Epithelial cell of umbilical artery (primary cell): ENCODE measurements at places on chromosomes 6 and 20. TPM values are rescaled to one million over a fixed set of nuclear protein-coding genes. Genes with fewer than 3 reads are reported as not detected.

Gene SLC44A4
- total RNA-seq, result 0.15 and 0.32 TPM in 2 replicates

Gene VWA7
- not detected in 2 replicates for total RNA-seq

Gene HMGA1
- total RNA-seq, result 229 and 287 TPM in 2 replicates

Gene IER3
- total RNA-seq, result 160 and 166 TPM in 2 replicates

Gene ADTRP
- total RNA-seq, result 5.3 and 9.1 TPM in 2 replicates

Gene MCCD1
- not detected in 2 replicates for total RNA-seq

Gene PPP1R3G
- under 0.01 and 0.32 TPM in 2 replicates for total RNA-seq

Gene GATA5
- total RNA-seq, result not detected in 2 replicates

Gene MAK
- not detected in 2 replicates for total RNA-seq

Gene ABHD12
- 23.4 and 24.0 TPM in 2 replicates for total RNA-seq

Gene KIAA1586
- total RNA-seq, result 12.7 and 25.2 TPM in 2 replicates

Gene ENTPD6
- total RNA-seq, result 45.5 and 63.5 TPM in 2 replicates

Gene POPDC3
- total RNA-seq, result 0.76 and 1.3 TPM in 2 replicates

Gene SOX18
- 18.2 and 24.4 TPM in 2 replicates for total RNA-seq

Gene DDRGK1
- 26.3 and 50.0 TPM in 2 replicates for total RNA-seq

Gene HLA-G
- under 0.01 TPM in 1 of 2 replicates, not detected in the other for total RNA-seq

Gene OLIG3
- total RNA-seq, result not detected in 2 replicates

Gene C6orf15
- total RNA-seq, result not detected in 2 replicates

Gene CDK5RAP1
- 25.3 and 33.1 TPM in 2 replicates for total RNA-seq

Gene MAFB
- total RNA-seq, result 0.15 and 0.65 TPM in 2 replicates

Gene PPP1R14C
- total RNA-seq, result not detected in 2 replicates

Gene CALHM4
- total RNA-seq, result under 0.01 and 0.46 TPM in 2 replicates

Gene AGER
- total RNA-seq, result under 0.01 and 0.46 TPM in 2 replicates

Gene RGS17
- total RNA-seq, result 3.6 and 3.9 TPM in 2 replicates

Gene CST2
- not detected in 2 replicates for total RNA-seq

Gene LHFPL5
- not detected in 2 replicates for total RNA-seq

Gene PRSS35
- under 0.01 TPM in 1 of 2 replicates, not detected in the other for total RNA-seq

Gene GSS
- 54.6 and 55.2 TPM in 2 replicates for total RNA-seq

Gene FIG4
- 11.7 and 14.6 TPM in 2 replicates for total RNA-seq

Gene SLA2
- not detected in 2 replicates for total RNA-seq

Gene SEL1L2
- not detected in 2 replicates for total RNA-seq

Gene GGTLC1
- total RNA-seq, result not detected in 2 replicates

Gene SMPDL3A
- 4.2 and 5.0 TPM in 2 replicates for total RNA-seq

Gene C20orf141
- total RNA-seq, result not detected in 2 replicates
